ENCODE measurements at places on chromosomes 4 and X.

DNA sequence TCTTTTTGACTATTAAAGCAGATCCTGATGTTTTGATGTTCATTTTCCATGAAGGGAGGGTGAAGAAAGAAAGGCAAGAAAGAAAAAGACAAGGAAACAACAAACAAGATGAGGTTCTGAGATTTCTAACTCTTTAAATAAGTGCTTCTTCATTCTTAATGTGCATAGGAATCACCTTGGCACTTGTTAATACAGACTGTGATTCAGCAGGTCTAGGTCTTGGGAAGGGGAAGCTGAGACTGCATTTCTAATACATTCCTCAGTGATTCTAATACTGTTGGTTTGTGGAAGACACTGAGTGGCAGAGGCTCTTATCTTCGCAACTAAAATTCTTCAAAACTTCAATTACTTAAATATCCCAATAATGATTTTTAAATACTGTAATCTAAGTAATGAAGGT lies 95.2 kb upstream of the NAP1L5 start:
- no peak for DNase-seq

DNA sequence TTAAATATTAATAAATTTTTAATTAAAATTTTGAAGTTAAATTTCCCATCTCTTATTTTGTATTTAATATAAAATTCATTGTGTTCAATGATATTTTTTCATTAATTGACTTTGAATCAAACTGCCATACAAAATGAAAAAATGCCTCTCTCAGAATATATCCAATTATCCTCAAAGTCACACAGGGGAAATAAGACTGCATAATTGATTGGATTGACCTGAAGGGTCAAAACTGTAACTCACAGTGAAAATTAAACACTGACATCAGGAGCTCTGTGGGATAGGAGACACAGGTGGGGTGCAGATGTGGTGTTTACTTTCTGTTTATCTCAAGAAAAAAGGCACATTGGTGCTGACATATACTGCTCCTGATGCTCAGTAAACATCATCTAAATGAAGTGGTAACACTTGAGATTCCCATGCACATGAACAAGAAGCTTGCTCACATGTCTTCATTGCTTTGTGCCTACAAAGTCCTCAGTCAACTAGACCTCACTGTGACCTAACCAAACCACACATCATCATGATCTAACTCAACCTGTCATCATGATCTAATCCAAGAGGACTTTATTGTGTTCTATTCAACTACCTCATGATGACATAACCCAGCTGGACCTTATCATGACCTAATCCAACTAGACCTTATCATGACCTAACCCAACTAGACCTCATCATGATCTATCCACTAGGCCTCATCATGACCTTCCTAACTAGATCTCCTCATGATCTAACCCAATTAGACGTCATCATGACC lies 83.7 kb downstream of the DHRSX start:
- no peak for DNase-seq

DNA sequence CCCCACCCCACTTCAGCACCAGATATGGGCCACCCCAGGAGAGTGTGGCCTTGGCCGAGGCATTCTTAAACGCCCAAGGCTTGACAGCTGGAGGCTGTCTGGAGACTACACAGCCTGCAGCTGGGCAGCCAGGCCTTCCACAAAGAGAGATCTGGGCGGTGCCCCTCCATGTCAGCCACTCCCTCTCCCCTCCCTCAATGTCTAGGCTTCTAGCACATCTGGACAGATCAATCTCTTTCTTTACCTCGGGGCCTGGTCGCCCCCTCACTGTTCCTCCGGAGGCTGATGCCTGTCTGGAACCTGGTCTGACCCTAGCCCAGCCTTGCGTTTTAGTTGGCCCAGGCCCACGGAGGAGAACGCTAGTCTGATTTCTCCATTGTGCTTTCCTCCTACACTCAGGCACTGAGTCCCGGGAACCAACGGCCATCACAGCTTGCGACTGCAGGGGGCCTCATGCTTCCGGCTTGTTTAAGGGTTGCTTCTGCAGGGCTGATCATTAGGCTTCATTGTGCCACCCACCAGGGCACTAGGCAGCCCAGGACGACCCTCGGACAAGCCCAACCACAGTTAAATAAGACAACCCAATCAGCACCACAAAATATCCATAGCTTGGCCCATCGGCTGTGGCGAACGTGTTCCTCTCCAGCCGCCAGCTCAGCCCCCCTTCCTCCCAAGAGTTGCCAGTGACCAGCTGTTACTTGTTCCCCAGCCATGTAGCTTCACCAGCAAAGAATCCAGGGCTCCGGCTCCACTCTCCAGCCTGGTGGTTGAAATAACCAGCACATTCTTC lies 200.6 kb downstream of the BCOR start:
- no peak for DNase-seq

- DNase-seq = no peak
These were observed 430.1 kb downstream of the GABRG1 start for GRCh38 chr4:45693746-45694145.

GRCh38 chrX:70219938-70220764 lies 14.3 kb upstream of the AWAT1 start:
- no peak for DNase-seq

DNA sequence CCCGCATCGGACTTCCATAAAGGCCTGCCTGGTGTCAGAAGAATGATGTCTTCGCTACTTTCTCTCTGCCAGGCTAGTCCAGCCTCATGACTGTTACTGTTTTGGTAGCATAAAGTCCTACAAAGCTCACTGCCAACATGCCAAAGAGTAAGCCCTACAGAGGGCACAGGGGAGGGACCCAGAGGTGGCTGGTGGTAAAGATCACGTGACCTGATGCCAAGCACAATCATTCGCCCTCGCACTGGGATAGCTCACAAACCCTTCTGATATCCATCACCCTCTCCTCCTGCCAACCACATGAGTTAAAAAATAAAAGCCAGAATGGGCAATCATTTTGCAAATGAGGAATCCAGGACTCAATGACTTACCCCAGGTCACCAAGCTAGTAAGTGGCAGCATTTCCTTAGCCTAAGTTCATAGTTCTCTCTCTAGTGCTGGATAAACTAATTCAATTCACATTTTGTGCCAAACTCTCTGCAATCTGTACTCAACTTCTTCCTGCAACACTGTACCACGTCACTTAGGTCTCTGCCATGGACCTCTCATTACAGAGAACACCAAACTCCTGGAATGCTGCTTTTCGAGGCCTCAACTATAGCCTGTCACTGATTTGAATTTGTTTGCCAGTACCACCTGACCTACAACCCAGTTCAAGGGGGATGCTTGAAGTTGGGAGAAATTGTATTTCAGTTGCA lies 178.1 kb downstream of the SH3KBP1 start:
- no peak for DNase-seq

- DNase-seq = no peak
These were observed 23.5 kb upstream of the SOWAHD start for GRCh38 chrX:119734897-119735339.

- no peak for DNase-seq
These were observed 579.1 kb downstream of the SPOCK3 start for GRCh38 chr4:166655231-166655630.

- DNase-seq = no peak
These were observed 38.8 kb downstream of the GAB1 start for GRCh38 chr4:143375326-143376073.

- no peak for DNase-seq
These were observed 252.9 kb upstream of the SMIM31 start for GRCh38 chr4:164501074-164501473.

- no peak for DNase-seq
These were observed 42.9 kb downstream of the MOB1B start for GRCh38 chr4:70945046-70945445.

- no peak for DNase-seq
These were observed 940.0 kb downstream of the SH3BGRL start for GRCh38 chrX:82141942-82142341.

- DNase-seq = no peak
These were observed 69.4 kb upstream of the SORBS2 start for GRCh38 chr4:185881430-185881829.

DNA sequence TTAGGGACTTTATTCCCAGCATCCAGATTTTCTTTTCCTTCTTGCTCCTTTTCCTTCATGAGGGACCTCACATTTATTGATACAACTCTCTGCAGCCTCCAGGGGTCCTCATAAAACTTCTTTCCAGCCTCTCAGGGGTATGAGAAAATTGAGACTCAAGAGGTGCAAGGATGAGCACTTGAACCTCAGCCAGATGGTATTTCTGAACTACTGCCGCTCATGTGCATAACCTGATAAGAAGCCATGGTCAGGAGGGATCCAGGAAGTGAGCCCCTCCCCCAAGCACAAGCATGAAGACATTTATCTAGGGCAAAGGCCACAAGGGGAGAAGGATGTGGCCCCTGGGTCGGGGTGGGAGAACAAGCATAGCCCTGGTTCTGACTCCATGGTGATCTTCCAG lies 73.3 kb downstream of the TSPAN7 start:
- no peak for DNase-seq

- no peak for DNase-seq
These were observed 201.5 kb downstream of the TBX22 start for GRCh38 chrX:80216086-80216485.

DNA sequence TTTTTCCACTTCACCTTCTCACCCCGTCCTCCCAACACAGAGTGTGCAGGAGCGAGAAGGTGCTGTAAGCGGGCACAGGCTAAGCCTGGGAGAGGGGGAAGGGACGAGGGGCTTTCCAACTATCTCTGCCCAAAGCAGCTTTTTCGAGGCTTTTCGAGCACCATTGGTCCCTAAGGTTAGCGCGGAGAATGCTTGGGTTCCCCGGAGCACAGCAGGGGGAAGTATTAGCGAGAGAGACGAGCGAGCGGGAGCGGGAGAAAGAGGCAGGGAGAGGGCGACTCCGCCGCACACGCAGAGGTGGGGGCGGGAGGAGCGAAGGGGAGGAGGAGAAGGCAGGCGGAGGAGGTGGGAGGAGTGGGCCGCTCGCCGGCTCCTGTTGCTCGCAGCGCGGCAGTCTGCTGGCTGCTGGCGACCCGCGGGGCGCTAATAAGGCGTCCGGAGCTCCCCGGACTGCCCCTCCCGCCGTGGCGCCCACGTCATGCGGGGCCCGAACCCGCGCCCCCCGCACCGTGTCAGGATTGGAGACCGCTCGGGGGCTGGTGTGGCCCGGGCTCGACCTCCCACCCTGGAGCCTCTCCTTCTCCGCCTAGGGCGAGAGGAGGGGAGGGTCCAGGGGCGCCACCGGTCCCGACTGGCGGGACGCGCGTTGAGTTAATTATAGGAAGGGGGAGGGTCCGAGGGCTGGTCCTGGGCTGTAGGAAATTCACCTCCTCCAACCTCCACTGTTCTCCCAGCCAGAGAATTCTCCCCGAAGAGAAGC lies at the start of gene ADAMTS3:
Gene ADAMTS3 (minus strand): TSS at position 263 of the 760 bp plus-strand sequence. CDS start 459 bp downstream, outside the sequence.
- peak; percentile 59 for DNase-seq

DNA sequence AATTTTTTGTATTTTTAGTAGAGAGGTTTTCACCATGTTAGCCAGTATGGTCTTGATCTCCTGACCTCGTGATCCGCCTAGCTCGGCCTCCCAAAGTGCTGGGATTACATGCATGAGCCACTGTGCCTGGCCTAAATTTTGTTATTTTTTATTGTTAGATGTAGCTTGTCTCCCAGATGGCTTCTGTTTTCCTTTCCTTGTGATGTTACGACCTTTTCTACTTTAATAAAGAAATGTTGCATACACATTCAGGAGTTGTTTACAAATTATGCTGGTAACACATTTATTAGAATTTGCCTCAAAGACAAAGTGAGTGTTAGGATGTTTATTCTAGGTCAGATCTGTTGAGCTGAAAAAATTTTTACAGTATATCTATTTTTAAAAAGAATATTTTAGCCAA lies 18.4 kb downstream of the PDLIM5 start:
- no peak for DNase-seq

DNA sequence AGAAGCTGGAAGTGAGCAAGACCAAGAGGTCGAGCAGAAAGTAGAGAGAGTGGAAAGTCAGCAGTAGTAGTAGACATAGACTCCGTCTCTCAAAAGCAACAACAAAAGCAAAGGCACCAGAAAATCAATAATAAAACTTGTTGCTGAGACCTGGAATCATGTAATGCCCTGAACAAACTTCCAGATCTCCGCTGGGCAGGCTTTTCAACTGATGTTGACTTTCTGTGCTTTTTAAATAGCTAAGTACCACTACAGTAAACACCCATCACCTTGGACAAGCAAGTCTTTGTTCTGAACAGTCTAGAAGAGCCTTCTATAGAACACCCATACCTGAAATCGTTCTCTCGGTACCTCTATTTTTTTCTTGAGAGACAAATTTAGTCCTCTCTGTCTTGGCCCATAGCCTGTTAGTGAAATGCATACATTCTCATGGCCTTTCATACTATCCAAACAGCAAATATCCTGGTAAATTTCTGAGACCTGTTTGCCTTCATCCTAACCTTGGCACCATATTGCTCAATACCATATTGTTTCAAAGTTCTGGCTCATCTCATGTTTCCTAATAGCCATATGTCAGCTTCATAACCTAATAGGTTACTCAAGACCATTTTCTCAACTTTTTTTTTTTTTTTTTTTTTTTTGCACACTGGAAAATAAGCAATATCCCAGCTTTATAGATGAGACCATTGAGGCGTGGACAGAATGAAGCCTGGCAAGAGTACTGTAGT lies 200.6 kb upstream of the RBPJ start:
- no peak for DNase-seq

GRCh38 chrX:40318801-40319200 lies 221.0 kb upstream of the BCOR start:
- DNase-seq = no peak

DNA sequence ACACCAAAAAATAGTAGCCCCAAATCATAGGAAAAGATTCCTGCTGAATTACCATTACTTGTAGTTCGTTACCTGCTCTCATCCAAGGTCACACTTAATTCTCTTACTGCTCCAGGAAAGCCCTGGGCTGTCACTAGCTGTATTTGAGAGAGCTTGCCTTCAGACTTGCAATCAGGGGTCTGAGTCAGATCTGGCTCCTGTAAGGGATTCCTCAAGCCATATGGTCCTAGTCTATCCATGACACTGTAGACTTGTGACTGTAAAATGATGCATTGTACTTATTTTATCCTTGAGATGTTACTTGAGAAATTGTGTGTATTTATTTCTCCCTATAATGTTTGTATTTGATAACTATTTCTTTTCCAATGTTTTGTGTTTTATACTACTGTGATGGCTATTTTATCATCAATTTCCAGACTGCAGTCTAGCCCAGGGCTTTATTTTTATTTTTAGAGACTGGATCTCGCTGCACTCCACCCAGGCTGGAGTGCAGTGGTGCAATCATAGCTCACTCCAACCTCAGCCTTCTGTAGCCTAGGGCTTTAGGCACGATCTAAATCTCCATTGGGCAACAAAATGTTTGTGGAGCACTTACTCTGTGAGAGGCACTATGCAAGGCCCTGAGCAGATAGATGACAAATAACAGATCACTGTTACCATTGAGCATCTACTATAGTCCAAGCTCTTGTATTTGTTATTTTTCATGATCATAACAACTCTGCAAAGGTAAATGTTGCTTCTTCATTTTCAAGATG lies 24.2 kb downstream of the ERVMER34-1 start:
- no peak for DNase-seq

GRCh38 chr4:76545226-76545884 lies 110.3 kb downstream of the SHROOM3 start:
- DNase-seq = no peak
